Neural crest cell (in vitro differentiated cells): ENCODE measurements at places on chromosomes 16 and 17. TPM values are rescaled to one million over a fixed set of nuclear protein-coding genes. Genes with fewer than 3 reads are reported as not detected.

CXCL16 gene
- total RNA-seq: not detected in 2 replicates

DNA sequence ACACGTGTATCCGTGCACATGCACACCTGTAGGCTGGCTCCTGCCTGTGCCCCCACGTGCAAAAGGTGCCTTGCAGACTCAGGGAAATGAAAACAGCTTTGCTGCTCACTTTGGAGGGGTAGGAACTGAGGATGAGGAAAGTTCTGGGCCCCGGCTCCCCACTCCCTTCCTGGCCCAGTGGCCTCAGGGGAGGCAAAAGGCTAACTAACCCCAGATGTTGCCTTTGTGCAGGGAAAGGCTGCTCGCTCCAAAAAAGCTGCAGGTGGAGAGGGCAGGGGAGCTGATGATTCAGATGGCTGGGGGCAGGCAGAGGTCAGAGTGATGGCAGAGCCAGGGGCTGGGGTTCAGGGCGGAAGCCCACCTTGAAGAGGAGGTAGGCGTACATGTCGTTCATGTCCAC, 12.4 kb downstream of the PLCD3 start:
- H3K27ac ChIP-seq: no peak overlapping the region
- H3K4me3 ChIP-seq: no peak overlapping the region
- DNase-seq: no peak

GRCh38 chr16:11685844-11686618, 17.8 kb downstream of the SNN start:
- H3K4me1 ChIP-seq: peaks cover 11% of the 10 kb centered on the region
- H3K27me3 ChIP-seq: no peaks in the 10 kb centered on the region
- no peak overlapping the region for H3K4me3 ChIP-seq
- no peak for DNase-seq
- H3K36me3 ChIP-seq: peaks cover 6% of the 10 kb centered on the region

- DNase-seq: no peak
- H3K4me1 ChIP-seq: peaks cover 4% of the 10 kb centered on the region
- no peak overlapping the region for H3K4me3 ChIP-seq
- H3K36me3 ChIP-seq: no peaks in the 10 kb centered on the region
- no peak overlapping the region for H3K27ac ChIP-seq
These were observed 834.4 kb downstream of the KCNJ2 start for GRCh38 chr17:71003736-71004135.

DNA sequence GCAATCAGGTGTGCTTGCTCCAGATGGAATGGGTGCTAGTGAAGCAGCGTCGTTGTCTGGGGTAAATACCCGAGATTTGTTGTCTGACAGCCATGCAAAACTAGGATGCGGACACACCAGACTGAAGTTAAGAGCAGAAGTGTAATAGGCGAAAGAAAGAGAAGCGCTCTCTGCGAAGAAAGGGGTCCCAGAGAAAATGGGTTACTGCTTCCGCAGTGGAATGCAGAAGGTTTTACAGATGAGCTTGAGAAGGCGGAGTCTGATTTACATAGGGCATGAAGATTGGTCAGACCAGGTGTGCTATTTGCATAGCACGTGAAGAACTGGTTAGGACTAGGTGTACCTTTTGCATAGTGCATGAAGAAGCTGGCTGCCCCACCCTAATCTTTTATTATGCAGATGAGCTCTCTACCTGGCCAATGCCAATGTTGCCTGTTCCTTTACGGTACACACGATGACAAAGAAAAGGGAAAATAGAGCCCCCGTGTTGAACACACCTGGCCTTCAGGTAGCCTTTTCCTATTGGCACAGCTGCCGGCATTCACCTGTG, 32.0 kb upstream of the SNN start:
- no peak overlapping the region for H3K27ac ChIP-seq
- no peaks in the 10 kb centered on the region for H3K36me3 ChIP-seq
- peaks cover 29% of the 10 kb centered on the region for H3K4me1 ChIP-seq
- DNase-seq: no peak
- H3K27me3 ChIP-seq: no peaks in the 10 kb centered on the region

CES5A gene
- total RNA-seq: not detected in 2 replicates

TM4SF5 gene
- not detected in 2 replicates for total RNA-seq

DNA sequence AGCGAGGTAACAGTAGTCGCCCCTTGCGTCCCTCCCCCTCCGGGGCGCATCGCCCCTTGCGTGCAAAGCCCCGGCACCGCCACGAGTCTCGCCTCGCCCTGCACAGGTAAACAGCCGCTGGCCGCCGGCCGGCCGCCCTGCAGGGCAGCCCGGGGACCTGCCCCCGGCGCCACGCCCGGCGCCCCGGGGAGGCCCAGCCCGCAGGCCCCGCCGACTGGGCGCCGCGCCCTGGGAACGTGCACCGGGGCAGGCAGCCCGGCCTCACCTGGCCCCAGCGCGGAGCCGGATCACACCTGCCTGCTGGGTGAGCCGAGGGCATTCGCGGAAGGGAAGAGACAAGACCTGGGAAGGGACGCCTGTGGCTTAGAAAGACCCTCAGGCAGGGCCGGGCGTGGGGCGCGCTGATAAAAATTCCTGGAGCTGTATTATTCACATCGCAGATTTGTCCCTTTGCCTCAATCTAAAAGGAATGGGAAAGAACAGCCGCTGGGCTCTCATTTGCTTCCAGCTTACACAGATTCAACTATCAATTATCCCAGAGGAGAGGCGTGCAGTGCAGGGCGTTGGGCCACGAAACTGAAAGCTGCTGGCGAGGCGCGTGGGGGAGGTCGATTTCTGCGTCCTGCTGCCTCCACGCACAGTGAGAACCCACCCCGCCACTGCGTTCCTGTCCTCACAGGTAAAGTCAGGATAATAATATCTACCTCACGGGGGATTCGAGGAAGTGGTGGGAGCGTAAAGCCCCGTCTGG, 451.9 kb downstream of the SLC39A11 start:
- no peak overlapping the region for H3K4me3 ChIP-seq
- no peaks in the 10 kb centered on the region for H3K27me3 ChIP-seq
- H3K36me3 ChIP-seq: no peaks in the 10 kb centered on the region
- H3K27ac ChIP-seq: no peak overlapping the region
- H3K4me1 ChIP-seq: peaks cover 5% of the 10 kb centered on the region

SLC5A11 gene
- total RNA-seq: not detected in 2 replicates

GRCh38 chr16:64094181-64094965, 1027.5 kb downstream of the CDH11 start:
- no peaks in the 10 kb centered on the region for H3K36me3 ChIP-seq
- no peak overlapping the region for H3K27ac ChIP-seq
- peaks cover 28% of the 10 kb centered on the region for H3K4me1 ChIP-seq
- H3K27me3 ChIP-seq: no peaks in the 10 kb centered on the region

GRCh38 chr17:82367724-82368524, 3.6 kb upstream of the UTS2R start:
- no peaks in the 10 kb centered on the region for H3K36me3 ChIP-seq
- H3K27me3 ChIP-seq: peaks cover 31% of the 10 kb centered on the region
- no peak overlapping the region for H3K4me3 ChIP-seq
- peaks cover 17% of the 10 kb centered on the region for H3K4me1 ChIP-seq
- H3K27ac ChIP-seq: no peak overlapping the region

DNA sequence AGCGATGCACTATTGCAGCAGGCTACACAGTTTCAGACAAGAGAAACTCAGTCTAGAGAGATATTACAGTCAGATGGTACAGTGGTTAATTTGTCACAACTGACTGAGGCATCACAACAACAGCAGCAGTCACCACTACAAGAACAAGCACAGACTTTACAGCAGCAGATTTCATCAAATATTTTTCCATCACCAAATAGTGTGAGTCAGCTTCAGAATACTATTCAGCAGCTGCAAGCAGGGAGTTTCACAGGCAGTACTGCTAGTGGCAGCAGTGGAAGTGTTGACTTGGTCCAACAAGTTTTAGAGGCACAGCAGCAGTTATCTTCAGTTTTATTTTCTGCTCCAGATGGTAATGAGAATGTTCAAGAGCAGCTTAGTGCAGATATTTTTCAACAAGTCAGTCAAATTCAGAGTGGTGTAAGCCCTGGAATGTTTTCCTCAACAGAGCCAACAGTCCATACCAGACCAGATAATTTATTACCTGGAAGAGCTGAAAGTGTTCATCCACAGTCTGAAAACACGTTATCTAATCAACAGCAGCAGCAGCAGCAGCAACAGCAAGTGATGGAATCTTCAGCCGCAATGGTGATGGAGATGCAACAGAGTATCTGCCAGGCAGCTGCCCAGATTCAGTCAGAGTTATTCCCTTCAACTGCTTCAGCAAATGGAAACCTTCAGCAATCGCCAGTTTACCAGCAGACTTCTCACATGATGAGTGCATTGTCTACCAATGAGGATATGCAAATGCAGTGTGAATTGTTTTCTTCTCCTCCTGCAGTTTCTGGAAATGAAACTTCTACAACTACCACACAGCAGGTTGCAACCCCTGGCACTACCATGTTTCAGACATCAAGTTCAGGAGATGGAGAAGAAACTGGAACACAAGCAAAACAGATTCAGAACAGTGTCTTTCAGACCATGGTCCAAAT, 34.1 kb downstream of the NQO1 start:
- no peak overlapping the region for H3K27ac ChIP-seq
- H3K4me1 ChIP-seq: no peaks in the 10 kb centered on the region
- H3K4me3 ChIP-seq: no peak overlapping the region
- H3K36me3 ChIP-seq: peaks cover 20% of the 10 kb centered on the region

GRCh38 chr17:19769946-19770652, 22.0 kb upstream of the ALDH3A1 start:
- H3K36me3 ChIP-seq: peaks cover 3% of the 10 kb centered on the region
- no peak overlapping the region for H3K4me3 ChIP-seq
- H3K27ac ChIP-seq: no peak overlapping the region
- H3K27me3 ChIP-seq: no peaks in the 10 kb centered on the region
- no peak for DNase-seq

GRCh38 chr17:15262291-15263205, 2.6 kb downstream of the PMP22 start:
- H3K27me3 ChIP-seq: peaks cover 83% of the 10 kb centered on the region
- no peak overlapping the region for H3K27ac ChIP-seq
- peak overlapping the region; percentile 92 for H3K4me3 ChIP-seq

DNA sequence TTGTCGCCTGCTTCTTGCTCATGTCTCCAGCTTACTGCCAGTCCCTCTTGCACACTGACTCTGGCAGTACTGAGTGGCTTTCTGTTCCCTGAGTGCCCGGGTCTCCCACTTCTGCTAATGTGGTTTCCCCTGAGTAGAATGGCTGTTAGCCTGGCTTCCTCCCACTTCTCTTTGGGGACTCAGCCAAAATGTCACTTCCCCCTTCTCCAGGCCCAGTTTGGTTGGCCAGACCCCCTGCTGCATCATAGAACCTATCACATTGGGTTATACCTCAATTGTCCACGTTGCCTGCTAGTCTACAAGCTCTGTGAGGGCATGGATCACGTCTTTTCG, 304.4 kb downstream of the HS3ST3B1 start:
- no peak overlapping the region for H3K4me3 ChIP-seq
- H3K27ac ChIP-seq: no peak overlapping the region
- peaks cover 5% of the 10 kb centered on the region for H3K36me3 ChIP-seq
- DNase-seq: no peak

GRCh38 chr17:9104370-9105041, 83.2 kb downstream of the NTN1 start:
- no peaks in the 10 kb centered on the region for H3K4me1 ChIP-seq
- H3K36me3 ChIP-seq: no peaks in the 10 kb centered on the region
- no peaks in the 10 kb centered on the region for H3K27me3 ChIP-seq
- no peak overlapping the region for H3K27ac ChIP-seq
- no peak overlapping the region for H3K4me3 ChIP-seq
- no peak for DNase-seq

- H3K27me3 ChIP-seq: peaks cover 94% of the 10 kb centered on the region
- peak; percentile 26 for DNase-seq
- H3K27ac ChIP-seq: peak within 1 kb of the TSS; percentile 76
These were observed at the start of gene ALOXE3 for GRCh38 chr17:8117980-8118768. Gene ALOXE3, minus strand, starts transcription at chr17:8118514. Its CDS starts 524 bp downstream, at chr17:8117990.

GRCh38 chr17:17304521-17304985, 1.4 kb downstream of the NT5M start:
- H3K27me3 ChIP-seq: peaks cover 11% of the 10 kb centered on the region
- H3K36me3 ChIP-seq: peaks cover 4% of the 10 kb centered on the region
- no peak for DNase-seq
- H3K4me3 ChIP-seq: peak overlapping the region; percentile 88
- no peak overlapping the region for H3K27ac ChIP-seq

MT1F gene
- total RNA-seq: 1.5 and 2.4 TPM in 2 replicates

GRCh38 chr16:30912794-30913412, 10.5 kb upstream of the FBXL19 start:
- peaks cover 12% of the 10 kb centered on the region for H3K4me1 ChIP-seq
- DNase-seq: no peak
- no peaks in the 10 kb centered on the region for H3K36me3 ChIP-seq

GRCh38 chr17:56478836-56479447, 114.6 kb upstream of the NOG start:
- DNase-seq: no peak
- no peaks in the 10 kb centered on the region for H3K27me3 ChIP-seq
- no peaks in the 10 kb centered on the region for H3K36me3 ChIP-seq
- H3K27ac ChIP-seq: no peak overlapping the region

IKZF3 gene
- not detected in 2 replicates for total RNA-seq

DNA sequence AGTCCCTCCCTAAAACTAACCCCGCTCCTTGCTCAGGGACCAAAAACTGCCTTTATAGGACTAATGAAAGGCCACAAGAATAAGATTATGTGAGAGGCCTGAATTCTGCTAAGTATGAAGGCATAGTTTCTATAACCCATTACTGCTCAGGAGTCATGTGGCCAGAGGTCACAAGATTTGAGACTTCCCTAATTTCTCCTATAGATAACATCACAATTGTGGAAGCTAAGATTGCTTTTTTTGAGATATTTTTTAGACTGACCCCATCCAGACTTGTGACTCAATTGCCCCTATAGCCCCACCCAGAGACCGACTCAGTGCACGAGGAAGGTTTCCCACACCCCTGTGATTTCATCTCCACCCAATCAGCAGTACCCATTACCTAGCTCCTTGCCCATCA, 504.1 kb upstream of the GOT2 start:
- H3K36me3 ChIP-seq: no peaks in the 10 kb centered on the region
- no peaks in the 10 kb centered on the region for H3K4me1 ChIP-seq
- H3K27me3 ChIP-seq: peaks cover 3% of the 10 kb centered on the region
- no peak overlapping the region for H3K27ac ChIP-seq
- no peak overlapping the region for H3K4me3 ChIP-seq

TSNAXIP1 gene
- 6.6 and 7.5 TPM in 2 replicates for total RNA-seq

- H3K4me3 ChIP-seq: no peak overlapping the region
- H3K27me3 ChIP-seq: no peaks in the 10 kb centered on the region
- no peak for DNase-seq
- peaks cover 47% of the 10 kb centered on the region for H3K4me1 ChIP-seq
- H3K36me3 ChIP-seq: peaks cover 4% of the 10 kb centered on the region
These were observed 155.7 kb downstream of the CCDC182 start for GRCh38 chr17:57589151-57590034.

C17orf50 gene
- 0.23 TPM in 1 of 2 replicates, not detected in the other for total RNA-seq

MYL11 gene
- not detected in 2 replicates for total RNA-seq

DNA sequence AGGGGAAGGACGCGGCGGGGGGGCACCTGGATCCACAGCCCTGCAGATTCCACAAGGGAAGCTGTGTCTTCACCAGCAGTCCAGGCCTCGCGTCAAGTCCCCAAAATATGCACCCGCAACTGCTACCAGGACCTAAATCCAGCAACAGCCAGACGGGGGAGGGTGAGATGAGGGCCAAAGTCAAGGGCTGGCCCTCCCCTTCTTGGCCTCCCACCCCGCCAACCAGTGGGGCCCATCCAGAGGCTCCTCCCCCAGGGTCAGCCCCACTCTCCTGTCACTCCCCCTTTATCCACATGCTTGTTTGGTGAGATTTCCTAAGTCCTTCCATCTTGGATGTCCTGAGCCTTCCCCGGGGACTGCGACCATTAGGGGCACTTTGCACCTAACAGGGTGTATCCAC, 138.7 kb downstream of the ENGASE start:
- H3K4me1 ChIP-seq: peaks cover 10% of the 10 kb centered on the region
- H3K36me3 ChIP-seq: no peaks in the 10 kb centered on the region
- no peak for DNase-seq
- no peak overlapping the region for H3K4me3 ChIP-seq
- H3K27ac ChIP-seq: no peak overlapping the region

GAST gene
- not detected in 2 replicates for total RNA-seq

- H3K27ac ChIP-seq: no peak overlapping the region
- H3K36me3 ChIP-seq: no peaks in the 10 kb centered on the region
- H3K27me3 ChIP-seq: no peaks in the 10 kb centered on the region
- no peak for DNase-seq
These were observed 9.6 kb upstream of the SPN start for GRCh38 chr16:29653471-29653870.
